Amygdala (tissue), 56 donors: ENCODE measurements at places on chromosomes 5 and 9.

- DNase-seq = no peak
Observed at GRCh38 chr5:36417221-36417620, 115.5 kb upstream of the RANBP3L start.

DNA sequence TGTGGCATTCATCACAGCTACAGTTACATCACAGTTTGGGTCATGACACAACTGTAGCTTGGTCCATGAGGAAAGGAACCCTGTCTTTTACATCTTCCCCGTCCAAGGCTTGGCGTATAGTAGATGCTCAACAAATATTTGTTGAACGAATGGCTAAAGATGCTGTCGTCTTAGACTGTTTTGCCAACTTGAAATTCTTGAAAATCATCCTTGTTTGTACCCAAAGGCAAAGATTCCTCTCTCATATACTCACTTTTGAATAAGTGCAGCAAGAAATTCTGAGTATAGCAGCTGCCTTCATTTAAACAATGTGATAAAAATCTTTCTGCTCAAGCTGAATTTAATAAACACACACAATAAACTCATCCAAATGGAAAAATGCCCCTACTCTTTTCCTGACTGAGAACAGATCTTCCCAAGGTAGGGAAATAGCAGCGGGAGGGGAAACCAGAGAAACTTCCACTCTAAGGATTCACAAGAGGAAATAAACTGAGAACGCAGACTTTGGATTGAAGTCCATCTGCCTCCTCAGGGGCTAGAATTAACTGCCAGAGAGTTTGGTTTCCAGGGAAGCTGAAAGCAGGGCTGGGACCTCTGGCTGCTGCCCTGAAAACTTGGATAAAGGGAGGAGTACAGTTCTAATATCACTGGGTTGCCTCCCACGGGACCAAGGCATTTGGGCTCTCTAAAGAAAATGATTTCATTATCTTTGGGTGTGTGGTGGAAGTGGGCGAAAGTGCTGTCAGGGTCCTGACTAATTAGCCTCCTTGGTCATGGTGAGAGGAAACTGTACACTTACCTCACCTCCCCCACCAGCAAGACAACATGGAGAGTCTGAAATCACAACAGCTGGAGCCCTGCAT is 99.1 kb downstream of the DPYSL3 start:
- no peak for DNase-seq

DNA sequence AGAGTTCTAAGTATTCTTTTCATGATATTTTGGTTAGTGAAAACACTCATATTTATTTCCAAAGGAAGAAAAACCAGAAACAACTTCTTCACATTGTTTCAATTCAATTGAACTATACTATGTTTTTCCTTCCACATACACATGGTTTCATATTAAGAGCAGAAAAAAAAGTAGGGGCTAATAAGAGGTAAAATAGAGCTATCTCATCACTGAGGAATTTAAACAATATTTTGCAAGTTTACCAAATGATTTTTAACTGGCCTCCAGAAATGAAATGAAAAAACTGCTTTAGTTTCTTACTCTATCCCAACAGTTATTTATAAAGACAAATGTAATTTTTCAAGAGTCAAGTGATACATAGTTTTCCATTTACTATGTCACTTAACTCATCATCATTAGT is 233.5 kb downstream of the RFX3 start:
- no peak for DNase-seq

DNA sequence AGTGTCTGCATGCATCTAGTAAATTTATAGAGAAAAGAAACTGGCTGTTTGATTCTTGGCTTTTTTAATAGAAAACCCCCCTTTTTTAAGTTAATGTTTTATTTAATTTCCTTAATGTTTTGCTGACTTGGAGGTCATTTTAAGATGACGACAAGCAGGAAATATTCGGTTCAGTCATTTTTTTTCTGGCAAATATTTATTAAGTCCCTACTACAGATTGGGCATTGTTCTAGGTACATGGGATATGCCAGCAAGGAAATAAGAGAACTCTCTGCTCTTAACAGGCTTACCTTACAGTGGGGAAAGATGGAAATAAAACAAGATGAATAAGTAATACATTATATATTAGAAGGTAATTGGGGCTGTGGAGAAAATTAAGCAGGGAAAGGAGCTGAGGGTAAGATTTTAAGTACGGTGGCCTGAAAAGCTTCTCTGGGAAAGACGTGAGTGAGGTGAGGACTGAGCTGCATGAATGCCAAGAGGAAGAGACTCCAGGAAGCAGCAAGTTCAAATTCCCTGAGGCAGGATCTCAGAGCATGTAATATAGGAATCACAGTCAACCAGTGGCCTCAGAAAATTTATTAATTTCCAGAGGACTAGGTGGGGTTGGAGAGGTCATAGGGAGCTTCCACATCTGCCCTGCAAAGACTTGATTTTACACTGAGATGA is 316.0 kb upstream of the DAP start:
- DNase-seq = no peak

DNA sequence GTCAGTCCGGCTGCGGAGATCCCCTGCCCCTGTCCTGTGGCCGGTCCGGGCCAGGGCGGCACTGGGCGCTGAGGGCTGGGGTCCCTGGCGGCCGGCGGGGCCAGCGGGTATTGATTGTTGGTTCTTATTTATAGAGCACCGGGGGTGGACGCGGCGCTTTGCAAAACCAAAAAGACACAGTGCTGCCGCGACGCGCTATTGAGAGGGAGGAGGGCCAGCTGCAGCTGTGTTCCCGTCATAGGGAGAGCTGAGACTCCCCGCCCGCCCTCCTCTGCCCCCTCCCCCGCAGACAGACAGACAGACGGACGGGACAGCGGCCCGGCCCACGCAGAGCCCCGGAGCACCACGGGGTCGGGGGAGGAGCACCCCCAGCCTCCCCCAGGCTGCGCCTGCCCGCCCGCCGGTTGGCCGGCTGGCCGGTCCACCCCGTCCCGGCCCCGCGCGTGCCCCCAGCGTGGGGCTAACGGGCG is 2.5 kb downstream of the LRRC26 start:
- DNase-seq = no peak

DNA sequence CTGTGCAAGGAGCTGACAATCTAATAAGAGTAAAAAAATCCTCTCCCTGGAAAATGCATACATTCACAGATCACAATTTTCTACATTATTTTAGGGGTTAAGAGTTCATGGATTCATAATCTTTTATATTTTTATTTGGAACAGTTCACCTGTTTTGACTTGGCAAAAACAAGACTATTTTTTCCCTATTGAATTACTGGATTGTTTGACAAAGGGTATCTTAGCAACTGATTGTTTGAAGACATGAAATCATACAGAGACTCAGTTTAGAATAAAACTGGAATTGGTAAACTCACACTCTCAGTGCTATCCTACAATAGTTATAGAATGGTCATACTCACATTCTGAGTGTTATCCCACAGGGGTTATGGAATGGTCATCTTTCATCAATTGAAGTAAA is 358.2 kb upstream of the PTGER4 start:
- no peak for DNase-seq

- no peak for DNase-seq
Observed at GRCh38 chr5:110757118-110757729, 18.4 kb downstream of the SLC25A46 start.

DNA sequence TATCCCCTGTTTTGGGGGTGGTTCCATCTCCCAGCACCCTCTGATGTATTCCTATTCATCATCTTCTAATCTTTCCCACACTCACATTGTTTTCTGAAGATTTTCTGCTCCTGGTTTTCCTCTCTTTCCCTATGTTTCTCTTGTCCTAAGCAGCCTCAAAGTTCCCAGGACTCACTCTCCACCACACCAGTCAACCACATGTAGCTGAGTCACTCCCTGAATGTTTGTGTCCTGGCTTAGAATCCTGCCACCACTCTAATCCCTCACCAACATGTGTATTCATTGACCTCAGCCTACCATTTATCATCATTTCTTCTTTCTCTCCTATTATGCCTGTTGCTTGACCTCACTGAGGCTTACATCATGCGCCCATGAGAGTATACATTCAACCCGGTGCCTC is 282.4 kb upstream of the ADAMTS16 start:
- DNase-seq = no peak

DNA sequence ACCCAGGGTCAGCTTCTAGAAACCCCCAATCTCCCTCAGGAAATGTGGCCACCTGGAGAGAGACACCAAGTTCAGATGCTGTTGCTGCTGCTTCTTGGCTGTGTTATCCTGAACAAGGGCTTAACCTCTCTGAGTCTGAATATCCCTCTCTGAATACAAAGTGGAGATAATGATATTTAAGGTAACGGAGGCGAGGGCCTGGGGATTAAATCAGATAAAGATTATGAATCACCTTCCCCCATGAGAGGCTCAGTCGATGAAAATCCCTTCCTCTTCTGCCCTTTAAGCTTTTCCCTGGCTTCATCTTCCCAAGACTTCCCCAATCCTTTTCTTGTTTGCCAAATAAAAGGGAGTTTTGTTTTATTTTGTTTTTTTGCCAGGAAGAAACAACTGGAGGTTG is 8.1 kb upstream of the CPLX2 start:
- no peak for DNase-seq

DNA sequence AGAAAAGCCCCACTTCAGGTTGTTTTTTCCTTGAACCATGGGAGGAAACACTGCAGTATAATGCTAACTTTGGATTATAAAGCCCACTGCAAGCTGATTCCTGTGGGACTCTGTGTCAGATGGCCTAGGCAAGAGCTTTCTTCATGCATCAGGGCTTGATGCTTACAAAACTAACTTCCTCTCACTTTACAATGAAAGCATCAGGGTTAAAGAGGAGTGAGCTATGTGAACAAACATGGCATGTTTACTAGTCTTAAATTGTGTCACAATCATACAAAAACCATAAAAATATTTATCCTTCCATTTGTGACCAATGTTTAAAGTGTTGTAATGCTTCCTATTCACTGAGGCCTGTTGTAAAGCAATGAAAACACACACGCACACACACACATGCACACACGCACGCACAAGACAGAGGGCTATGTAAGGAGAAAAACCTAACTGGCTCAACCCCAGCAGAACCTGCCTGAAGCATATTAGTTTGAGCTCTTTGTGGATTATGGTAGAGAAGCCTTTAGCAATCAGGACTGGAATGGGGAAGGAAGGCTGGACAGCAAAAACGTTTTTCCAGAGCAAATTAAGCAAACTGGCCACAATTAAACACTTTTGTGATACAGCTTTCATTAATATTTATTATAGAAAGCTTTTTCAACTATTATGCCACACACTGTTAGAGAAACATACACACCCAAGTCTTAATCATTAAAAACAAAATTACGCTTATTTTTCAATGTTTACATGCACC is 122.2 kb downstream of the AUH start:
- no peak for DNase-seq

- no peak for DNase-seq
Observed at GRCh38 chr5:79151942-79152671, 40.5 kb downstream of the BHMT start.

- DNase-seq = no peak
Observed at GRCh38 chr5:1751026-1751863, 48.4 kb downstream of the MRPL36 start.

DNA sequence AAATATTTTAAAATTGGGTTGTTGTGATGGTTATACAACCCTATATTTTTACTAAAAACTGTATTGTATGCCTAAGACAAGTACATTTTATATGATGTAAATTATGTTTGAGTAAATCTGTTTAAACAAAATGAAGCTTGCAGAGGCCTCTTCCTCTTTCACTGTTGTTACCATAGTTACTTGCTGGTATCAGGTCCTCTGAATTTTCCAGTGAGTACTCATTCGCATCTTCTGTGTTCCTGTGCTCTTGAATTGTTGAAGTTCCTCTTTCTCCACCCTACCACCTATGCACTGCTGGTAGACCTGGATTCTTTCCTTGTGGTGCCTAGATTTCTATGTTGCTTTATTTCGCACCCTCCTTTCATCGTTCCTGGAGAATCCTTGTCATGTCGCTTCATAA is 938.5 kb upstream of the ACO1 start:
- DNase-seq = no peak

DNA sequence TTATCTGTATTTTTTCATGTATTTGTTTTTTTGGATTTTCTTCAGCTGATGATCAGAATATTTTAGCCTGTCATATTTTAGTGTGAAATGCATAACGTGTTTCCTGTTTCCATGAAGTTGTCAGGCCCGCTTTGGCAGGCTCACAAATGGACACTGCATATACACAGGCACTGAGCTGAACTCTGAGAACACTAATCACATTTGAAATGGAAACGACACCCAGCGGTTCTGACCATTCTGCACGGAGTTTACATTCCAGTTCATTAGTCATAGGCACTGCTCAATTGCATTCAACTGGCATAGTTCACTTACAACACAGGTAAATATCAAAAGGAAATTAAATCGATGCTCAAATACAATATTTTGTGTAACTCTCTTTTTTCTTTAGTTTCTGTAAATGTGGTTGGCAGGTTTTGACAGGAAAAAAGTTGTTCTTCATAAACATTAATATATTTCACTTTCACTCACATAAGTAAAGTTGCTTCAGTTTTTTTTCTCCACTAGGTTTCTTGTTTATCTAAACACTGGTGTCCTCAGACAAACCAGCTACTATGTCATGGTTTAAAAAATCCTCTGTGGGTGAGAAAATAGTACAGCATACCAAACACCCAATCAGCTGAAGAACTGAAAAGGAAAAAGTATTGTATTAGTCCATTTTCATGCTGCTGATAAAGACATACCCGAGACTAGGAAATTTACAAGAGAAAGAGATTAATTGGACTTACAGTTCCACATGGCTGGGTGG is 559.0 kb upstream of the DAP start:
- no peak for DNase-seq

GRCh38 chr9:127078988-127079387 is 43.4 kb downstream of the ANGPTL2 start:
- no peak for DNase-seq

DNA sequence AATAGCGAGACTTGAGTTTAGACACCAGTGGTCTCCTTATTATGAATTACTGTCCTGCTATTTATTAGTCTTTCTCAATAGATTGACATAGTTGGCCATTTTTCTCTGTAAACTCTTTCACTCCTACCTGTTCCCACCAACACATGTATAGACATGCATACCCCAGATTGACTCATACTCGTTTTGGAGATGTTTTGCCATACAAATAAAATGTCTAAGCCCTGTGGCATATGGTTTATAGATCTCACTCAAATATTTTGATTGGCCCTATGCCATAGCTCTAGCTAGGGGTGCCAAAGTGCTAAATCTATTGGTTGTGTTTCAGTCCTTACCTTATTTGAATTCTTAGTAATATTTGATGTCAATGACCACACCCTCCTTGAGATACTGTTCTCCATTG is 42.3 kb downstream of the CAMK4 start:
- no peak for DNase-seq

DNA sequence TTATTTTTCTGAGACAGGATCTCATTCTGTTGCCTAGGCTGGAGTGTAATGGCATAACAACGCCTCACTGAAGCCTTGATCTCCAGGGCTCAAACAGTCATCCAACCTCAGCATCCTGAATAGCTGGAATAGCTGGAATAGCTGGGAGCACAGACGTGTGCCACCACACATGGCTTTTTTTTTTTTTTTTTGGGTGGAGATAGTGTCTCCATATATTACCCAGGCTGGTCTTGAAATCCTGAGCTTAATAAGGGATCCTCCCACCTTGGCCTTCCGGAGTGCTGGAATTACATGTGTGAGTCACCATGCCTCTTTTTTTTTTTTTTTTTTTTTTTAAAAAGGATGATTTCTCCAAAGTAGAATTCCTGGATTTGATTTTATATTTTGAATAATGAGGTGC is 60.7 kb downstream of the NSD1 start:
- no peak for DNase-seq

- no peak for DNase-seq
Observed at GRCh38 chr9:70753311-70753710, 338.9 kb upstream of the KLF9 start.
